T-helper 2 cell (primary cell): ENCODE measurements at places on chromosomes 3 and 15.
A peak's percentile ranks its signal among the peaks of the same experiment; 100 is the strongest.

DNA sequence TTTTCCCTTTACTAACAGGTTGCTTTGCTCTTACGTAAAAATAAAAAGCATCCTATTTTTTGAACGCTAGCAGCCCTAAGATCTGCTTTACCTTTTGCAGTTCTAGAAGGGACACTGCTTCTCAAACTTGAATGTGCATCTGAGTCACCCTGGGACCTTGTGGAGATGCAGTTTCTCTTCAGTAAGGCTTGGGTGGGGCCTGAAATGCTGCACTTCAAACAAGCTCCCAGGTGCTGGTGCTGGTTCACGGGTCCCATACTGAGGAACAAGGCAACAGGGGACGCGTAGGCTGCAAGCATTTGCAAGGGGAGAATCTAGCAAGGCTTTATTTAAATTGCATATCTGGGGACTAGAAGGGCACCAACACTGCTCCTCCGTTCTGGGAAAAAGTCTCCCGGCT lies 30.0 kb downstream of the MB21D2 start:
- peak; percentile 70 for DNase-seq

DNA sequence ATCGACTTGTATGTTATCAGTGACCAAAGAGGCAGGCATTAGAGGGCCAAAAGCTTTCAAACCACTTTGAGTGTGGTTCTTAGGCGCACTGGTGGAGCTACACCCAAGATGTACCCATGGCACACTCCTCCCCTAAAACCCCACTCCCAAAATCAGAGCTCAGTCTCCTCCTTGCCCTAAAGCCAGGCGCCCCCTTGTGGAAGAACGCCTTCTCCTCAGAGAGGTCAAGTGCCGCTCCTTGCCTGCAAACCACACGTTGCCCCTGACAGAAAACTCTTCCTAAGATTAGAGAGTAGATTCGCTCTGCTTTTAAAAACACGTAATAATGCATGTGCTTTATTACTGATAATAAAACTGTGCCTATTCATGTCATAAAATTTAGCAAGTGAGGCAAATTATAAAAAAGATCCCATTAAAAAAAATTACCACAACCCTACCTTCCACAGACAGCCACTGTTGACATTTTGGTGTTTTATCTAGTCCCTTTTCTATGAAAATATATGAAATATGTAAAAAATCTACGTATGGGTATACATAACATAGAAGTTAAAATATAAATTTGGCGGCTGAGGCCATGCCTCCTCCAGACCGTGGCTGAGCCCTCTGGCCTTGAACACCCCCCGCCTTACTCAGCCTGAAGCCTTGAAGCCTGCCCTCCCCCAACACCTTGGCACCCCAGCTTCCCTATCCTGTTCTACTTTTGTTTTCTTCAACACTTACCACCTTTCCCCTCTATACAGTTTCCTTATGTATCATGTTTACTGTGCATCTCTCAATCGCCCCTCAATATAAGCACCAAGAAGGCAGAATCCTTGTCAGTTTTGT lies 33.5 kb downstream of the BCL2L10 start:
- peak; percentile 43 for DNase-seq

- no peak for DNase-seq
Observed at GRCh38 chr3:14507757-14508504, 32.2 kb downstream of the GRIP2 start.

DNA sequence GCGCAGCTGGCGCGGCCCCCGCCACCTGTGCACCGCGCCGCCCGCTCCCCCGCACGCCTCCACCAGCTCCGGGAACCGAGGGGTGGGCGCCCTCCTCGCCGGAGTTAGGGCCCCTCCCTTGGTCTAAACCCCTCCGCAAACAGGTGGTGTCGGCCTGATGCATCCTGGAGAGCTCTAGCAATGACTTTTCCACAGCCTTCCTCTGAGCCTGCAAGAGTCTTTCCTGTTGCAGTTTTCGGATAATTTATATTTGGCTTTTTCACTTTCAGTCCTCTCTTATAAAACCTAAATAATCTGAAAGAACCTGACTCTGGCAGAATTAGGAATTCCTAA lies 334 bp upstream of the IGSF11 start:
- no peak for DNase-seq

- peak; percentile 27 for DNase-seq
Observed at GRCh38 chr3:9862391-9863057, 17.5 kb downstream of the CIDEC start.

DNA sequence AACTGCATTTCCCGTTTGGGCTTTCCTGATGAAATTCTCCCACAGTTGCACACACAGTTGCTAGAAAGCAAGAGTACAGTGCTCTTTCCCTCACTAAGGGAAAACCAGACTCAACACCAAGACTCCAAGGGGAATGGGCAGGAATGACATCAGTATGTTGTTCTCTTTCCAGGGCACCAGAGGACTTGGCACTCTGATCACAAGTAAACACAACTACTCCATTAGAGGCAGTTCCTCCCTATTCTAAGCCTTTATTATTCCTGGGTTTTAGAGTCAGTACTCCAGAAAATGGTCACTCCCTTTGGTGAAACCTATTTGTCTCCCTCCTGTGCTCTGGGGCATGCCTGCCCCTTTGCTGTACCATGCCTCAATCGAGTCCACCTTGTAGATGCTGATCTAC lies 52.3 kb upstream of the VGLL4 start:
- DNase-seq = no peak

DNA sequence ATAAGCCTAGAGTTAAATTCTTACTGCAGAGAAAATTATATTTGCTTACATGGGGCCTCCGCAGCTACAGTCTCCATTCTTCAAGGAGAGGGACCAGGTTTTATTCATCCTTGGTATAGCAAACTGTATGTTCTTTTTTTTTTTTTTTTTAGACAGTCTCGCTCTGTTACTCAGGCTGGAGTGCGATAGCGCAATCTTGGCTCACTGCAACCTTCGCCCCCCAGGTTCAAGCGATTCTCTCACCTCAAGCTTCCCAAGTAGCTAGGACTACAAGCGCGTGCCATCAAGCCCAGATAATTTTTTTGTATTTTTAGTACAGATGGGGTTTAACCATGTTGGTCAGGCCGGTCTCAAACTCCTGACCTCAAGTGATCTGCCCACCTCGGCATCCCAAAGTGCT lies 2.1 kb downstream of the SHQ1 start:
- DNase-seq = no peak

GRCh38 chr3:127037418-127037841 lies 54.5 kb downstream of the PLXNA1 start:
- no peak for DNase-seq

GRCh38 chr3:169383770-169384169 lies 279.7 kb downstream of the MECOM start:
- DNase-seq = no peak

GRCh38 chr3:14630404-14631100 lies 21.0 kb upstream of the CCDC174 start:
- DNase-seq = no peak

DNA sequence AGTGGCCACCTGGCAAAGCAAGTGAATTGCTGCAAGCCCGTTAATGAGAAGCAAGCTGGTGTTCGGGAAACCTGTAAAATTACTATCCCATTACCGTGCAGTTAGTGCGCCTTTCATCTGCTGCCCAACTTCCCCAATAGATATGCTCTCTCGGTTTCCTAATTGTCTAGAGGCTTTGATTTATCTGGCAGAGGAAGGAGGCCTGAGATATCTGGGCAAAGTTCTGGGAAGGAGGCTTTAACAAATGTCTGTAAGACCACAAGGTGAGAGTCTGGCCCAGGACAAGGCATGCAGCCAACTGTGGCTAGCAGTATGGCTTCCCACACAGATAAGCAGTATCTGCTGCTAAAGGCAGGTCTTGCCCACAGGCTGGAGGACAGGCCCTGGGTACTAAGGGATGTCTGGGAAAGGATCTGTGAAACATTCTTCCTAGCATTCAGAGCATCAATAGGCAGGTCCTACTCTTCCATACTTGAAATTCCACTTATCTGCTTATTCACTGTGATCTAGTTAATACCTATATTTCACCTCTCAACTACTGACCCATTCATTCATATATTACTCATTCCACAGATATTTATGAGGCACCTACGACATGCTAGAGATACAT lies 130.0 kb upstream of the SLC2A2 start:
- no peak for DNase-seq

GRCh38 chr3:116256843-116257485 lies 188.3 kb downstream of the LSAMP start:
- no peak for DNase-seq

- DNase-seq = no peak
Observed at GRCh38 chr3:172074032-172074431, 34.7 kb downstream of the FNDC3B start.

GRCh38 chr3:54087581-54088410 lies 34.6 kb upstream of the CACNA2D3 start:
- DNase-seq = no peak

DNA sequence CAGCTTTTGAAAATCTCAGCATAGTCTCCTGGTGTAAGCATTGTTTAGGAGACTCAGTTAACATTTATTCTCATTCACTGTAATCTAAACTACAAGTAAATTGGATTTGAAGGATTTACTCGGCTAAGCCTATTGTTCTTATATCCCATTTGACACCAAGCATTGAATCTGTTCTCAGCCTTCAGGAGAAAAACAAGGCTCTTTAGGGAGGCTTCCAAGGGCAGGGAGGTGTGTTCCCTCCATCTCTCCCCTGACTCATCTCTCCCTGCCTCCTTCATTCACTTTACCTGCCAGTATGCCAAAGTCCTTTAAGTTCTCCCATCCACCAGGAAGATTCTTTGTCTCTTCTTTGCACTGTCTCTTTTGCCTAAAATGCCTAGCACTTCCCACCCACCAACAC lies 347.8 kb downstream of the MFSD1 start:
- DNase-seq = no peak

DNA sequence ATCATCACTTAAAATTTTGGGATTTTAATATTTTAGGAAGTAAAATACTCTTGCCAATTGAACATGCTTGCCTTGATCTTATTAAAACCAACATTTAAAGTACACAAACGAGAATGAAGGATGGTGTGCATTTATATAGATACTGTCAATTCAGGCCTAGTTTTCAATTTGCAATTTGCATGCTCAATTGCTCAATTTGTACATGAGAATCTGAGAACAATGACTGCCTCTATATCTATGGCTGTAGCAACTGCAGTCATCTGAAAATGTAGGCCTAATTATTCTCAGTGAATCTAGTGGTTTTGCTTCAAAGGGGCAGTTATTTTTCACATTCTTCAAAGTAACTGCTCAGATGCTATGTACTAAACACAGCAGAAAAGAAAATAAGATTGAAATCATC lies 18.8 kb downstream of the ZBBX start:
- DNase-seq = no peak

DNA sequence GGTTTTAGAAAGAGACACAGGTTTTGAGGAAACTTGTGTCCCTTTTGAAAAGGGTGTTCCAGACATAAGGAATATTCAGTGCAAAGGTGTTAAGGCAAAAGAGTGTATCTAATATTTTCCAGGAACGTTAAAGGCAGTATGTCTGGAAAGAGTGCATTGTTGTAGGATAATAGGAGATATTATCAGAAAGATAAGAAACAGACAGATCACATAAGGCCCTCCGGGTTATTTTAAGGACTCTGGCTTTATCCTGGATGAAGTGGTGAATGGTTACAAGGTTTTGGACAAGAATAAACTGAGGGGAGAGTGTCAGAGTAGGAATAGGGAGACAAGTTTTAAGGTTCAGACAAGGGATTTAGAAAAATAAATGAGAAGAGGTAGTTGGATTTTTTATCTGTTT lies 493.7 kb upstream of the GRM7 start:
- no peak for DNase-seq

- no peak for DNase-seq
Observed at GRCh38 chr3:171867981-171868380, 24.8 kb downstream of the TMEM212 start.

- no peak for DNase-seq
Observed at GRCh38 chr3:150528354-150528797, 17.9 kb downstream of the SERP1 start.

- DNase-seq = no peak
Observed at GRCh38 chr3:56980243-56980642, 80.2 kb upstream of the SPATA12 start.
